ENCODE measurements at places on chromosomes 12 and 14. TPM values are rescaled to one million over a fixed set of nuclear protein-coding genes. Genes with fewer than 3 reads are reported as not detected.

- H3K27me3 ChIP-seq, result no peaks in the 10 kb centered on the region
- H3K4me3 ChIP-seq, result no peak overlapping the region
- DNase-seq, result no peak
- H3K27ac ChIP-seq, result no peak overlapping the region
These were observed 859.7 kb downstream of the GALC start for GRCh38 chr14:87133073-87133801.

Gene SYT1
- 6.9 TPM for total RNA-seq

Gene NAV3
- total RNA-seq, result 42.7 TPM

DNA sequence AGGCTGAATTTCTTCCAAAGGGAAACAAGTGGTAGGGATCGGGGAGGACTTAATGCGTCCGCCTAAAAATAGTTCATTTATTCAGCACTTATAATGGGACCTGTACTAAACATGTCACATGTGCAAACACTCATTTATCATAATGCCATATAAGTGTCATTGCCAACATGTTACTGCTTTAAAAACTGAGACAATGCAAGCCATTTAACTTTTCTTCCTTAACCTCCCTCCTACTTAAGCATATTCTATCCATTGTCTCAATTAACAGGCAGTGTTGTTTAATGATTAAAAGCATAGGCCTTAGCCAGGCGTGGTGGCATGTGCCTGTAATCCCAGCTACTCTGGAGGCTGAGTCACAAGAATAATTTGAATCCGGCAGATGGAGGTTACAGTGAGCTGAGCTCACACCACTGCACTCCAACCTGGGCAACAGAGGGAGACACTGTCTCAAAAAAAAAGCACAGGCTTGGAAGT, 13.5 kb upstream of the SCFD1 start:
- no peaks in the 10 kb centered on the region for H3K27me3 ChIP-seq
- H3K27ac ChIP-seq, result no peak overlapping the region
- no peak for DNase-seq
- H3K36me3 ChIP-seq, result no peaks in the 10 kb centered on the region

DNA sequence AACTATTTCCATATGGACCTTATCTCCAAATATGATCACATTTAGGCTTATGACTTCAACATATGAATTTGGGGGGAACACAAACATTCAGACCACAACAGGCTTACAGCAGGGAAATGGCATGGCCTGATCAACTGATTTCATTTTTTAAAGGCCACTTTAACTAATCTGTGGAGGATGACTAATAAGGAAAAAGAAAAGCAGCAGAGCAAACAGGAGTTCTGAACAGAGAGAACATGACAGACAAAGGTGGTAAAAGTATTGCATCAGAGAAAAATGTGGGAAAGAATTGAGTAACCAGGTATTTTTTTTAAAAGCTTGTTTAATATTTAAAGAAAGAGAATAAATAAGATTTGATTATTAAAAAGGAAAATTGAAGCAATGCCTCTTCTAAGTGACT, 366.1 kb upstream of the TMPO start:
- no peaks in the 10 kb centered on the region for H3K27me3 ChIP-seq
- H3K4me3 ChIP-seq, result no peak overlapping the region
- H3K36me3 ChIP-seq, result no peaks in the 10 kb centered on the region
- no peaks in the 10 kb centered on the region for H3K4me1 ChIP-seq

Gene DDX23
- 50.9 TPM for total RNA-seq

Gene TEX52
- total RNA-seq, result not detected

Data from adrenal gland (tissue), 19 donors.